Inflammatory macrophage treated with lipopolysaccharide for 1 hour (primary cell): ENCODE measurements at places on chromosomes 12 and 14.

DNA sequence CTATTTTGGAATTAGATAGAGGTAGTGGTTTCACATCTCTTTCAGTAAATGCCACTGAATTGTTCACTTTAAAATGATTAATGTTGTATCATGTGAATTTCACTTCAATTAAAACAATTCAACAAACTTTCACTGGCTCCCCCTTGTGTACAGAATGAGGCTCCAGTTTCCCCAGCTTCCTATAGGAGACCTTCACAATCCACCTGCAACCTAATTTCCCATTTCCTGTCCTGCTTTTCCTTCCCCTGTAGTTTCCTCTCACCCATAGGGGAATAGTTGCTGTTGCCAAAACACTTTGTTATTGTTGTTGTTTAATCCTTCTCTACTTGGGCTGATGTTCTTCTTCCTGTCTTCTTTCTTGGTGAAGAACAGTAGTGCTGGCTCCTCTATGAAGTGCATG, 59.8 kb downstream of the NPAS3 start:
- no peak for DNase-seq

DNA sequence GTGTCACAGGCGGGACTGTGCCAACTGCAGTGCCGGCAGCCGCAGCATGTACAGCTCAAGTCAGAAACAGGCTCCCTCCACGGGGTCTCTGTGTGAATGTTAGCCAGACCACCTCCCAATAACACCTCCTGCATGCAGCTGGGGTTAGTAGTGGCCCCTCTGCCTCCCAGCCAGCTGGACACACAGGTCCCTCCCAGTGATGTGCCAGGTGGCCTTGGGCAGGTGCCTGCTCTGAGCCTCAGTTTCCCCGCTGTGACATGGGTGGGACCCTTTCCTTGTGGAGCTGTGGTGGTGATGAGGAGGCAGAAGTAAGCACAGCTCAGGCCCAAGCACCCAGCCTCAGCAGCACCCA, 139.9 kb downstream of the ADGRD1 start:
- DNase-seq = no peak

DNA sequence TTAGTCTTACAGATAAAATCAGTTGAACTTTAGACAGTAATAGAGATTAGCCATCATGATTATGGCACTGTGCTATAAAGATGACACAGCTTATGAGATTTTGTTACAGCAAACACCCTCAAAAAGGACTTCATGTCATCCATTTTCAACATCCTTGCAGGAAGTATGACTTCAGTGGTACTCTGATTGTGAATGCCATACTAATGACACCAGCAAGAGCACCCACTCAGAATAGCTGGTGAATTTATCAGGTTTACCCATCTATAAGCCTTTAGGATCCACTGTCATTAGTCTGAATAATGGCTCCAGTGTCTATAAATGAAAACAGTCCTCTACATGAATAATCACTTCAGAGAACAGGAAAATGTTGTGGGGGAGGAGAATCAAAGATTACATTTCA, 615.2 kb downstream of the RPS29 start:
- DNase-seq = no peak

- DNase-seq = no peak
These were observed 119.3 kb upstream of the FSCB start for GRCh38 chr14:44626423-44626822.

GRCh38 chr12:27293463-27293862, 39.2 kb upstream of the BMAL2 start:
- no peak for DNase-seq
